Adipocyte (in vitro differentiated cells): ENCODE measurements at places on chromosomes 4 and X.

GRCh38 chrX:39320165-39320564 lies 518.9 kb downstream of the MID1IP1 start:
- DNase-seq, result no peak

- DNase-seq, result no peak
These were observed 563.1 kb upstream of the FRG1 start for GRCh38 chr4:189377569-189377968.

GRCh38 chr4:67327245-67328017 lies 217.9 kb downstream of the CENPC start:
- DNase-seq, result peak; percentile 91

DNA sequence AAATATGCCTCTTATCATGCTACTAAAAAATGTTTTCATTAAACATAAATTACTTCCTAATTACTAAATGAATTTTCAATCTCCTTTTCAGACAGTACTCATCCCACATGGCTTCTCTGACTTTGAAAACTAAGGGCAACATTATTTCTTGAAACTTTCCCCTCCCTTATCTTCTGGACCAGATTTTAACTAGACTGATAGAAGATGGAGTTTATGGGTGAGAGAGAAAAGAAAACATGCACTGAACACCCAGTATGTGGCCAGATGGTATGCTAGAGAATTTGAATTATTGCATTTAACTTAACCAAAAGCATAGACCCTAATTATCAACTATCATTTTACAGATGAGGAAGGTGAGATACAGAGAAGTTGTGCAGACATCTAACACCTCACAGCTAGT lies 16.8 kb downstream of the CNOT6L start:
- DNase-seq, result no peak

DNA sequence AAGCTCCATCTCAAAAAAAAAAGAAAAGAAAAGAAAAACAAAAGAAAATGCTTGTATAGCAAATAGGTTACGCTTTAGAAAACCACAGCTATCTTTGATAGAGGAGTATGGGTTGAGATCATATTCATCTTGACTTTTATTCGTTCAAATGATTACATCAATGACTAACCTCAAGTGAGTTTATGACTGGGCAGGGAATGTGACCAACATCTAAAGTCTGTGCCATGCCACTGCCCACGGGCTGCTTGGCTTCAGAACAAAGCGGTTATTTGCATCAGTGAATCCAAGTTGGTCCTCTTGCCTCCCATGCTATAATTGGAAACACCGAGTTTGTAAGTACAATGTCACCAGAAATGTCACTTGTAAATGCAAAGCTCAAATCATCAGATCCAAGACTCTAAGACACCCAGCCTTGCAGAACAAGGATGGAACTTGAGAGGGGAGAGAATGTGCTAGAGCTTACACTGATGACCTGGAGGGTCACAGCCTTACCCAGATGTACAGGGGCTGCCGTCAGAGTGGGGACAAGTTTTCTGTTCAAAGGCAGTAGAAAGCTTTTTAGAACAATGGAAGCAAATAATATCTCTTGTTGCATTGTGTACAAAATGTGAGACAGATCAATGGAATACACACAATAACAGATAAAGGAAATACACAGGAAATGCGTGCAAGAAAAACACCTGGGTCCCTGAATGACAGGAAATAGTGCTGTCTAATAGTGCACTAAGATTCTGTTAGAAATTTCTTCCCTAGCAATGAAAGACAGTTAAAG lies 8.4 kb upstream of the OPN1LW start:
- no peak for DNase-seq

DNA sequence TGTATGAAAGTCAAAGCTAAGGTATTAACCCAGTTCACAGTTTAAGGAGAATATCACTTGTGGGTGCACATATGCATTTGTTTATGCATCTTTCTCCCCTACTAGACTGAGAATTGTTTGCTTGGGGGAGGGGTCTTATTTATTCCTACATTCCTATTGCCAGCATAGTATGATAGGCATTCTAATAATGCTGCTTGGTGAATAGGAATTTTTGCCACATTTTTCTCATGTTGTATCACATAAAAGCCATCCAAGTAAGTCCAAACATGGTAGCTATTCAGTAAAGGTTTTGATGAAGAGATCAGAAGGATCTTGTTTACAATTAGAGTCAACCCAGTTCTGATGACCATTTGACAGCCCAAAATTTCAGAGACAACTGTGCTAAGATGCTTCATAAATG lies 48.6 kb downstream of the ASB9 start:
- DNase-seq, result no peak

DNA sequence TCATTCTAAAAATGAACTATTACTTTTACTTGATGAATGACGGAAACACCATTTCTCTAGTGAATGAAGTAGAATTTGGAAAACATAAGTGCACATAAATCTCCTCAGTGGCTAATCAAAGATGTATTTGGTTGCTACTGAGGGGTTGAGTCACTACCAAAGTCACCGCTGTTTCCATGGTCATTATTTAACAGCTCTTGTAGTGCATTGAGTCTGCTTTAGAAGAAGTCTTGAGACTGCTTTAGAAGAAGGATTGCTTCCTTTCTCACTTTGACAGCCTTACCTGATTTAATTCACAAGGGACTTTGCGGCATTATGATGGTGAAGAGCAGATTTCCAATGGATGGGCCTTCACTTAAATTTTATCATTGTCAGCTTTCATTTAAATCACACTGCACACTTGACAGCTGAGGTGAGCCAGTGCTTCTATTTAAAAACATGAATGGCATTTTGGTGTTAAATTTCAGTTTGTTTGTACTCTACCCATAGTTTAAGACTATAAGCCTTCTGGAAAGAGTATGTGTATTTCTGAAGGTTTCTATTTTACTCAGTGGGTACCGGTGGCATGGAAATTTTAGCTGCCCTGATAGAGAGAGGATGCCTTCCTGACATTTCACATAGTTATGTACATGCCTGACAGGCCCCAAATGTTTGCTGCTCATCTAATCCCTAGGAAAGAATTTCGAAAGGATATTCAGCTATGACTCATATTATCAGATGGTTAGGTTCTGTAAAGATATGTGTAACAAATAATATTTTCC lies 9.5 kb downstream of the ASB5 start:
- DNase-seq, result peak; percentile 85

DNA sequence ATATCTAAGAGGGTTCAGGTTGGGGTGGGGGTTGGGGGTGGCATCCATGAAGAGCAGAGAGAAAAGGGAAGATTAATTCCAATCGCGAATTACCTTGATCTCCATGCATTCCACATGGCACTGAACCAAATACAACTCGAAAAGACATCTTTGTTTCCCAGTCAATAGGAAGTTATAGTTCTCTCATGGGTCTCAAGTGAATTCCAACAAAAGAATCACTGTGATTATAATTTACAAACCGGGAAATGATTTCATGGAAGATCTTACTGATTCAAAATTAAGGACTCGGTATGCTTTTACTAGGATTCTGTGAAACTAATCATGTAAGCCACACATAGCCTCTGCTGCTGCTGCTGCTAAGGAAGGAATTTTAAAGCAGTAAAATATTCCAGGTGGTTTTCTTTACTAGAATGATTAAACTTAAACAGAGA lies 26.6 kb upstream of the AMELX start:
- no peak for DNase-seq

DNA sequence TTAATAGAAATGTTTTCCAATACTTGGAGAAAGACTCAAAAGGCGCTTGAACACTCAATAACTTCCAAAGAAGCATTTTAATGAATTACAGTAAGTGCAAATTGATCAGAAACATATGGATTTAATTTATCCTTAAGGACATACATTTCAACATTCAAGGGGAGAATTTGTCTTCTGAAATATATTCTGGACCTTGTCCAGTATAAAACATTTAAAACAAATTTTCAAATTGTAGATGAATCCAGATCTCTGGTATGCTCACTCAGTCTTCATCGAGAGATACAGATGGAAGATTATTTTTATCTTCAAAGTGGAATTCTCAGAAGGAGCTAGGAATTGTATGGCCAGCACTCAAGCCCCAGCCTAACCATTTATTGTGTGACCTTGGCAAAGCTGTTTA lies 310.4 kb downstream of the ZNF674 start:
- DNase-seq, result peak; percentile 42

DNA sequence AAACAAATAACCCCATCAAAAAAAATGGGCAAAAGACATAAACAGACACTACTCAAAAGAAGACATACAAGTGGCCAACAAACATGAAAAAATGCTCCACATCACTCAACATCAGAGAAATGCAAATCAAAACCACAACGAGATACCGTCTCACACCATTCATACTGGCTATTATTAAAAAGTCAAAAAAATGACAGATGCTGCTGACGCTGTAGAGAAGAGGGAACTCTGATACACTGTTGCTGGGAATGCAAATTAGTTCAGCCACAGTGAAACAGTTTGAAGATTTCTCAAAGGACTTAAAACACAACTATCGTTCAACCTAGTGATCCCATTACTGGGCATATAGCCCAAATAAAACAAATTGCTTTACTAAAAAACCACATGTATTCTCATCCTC lies 671.2 kb upstream of the FTHL17 start:
- DNase-seq, result no peak

DNA sequence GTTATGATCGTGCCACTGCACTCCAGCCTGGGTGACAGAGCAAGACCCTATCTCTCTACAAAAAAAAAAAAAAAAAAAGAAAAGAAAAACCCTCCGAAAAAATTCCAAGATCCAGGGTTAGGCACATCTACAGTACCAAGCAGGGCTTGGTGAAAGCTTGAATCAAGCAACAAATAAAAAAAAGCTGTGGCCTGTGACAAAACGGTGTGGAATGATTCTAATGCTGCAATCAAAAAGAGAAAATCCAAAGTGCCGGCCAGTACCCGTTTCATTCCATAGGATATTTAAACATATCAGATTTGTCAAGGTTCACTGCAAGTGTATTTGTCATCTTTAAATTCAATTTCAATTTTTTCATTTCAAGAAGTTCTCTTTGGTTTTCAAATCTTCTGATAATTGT lies 20.5 kb downstream of the RWDD4 start:
- peak; percentile 90 for DNase-seq

DNA sequence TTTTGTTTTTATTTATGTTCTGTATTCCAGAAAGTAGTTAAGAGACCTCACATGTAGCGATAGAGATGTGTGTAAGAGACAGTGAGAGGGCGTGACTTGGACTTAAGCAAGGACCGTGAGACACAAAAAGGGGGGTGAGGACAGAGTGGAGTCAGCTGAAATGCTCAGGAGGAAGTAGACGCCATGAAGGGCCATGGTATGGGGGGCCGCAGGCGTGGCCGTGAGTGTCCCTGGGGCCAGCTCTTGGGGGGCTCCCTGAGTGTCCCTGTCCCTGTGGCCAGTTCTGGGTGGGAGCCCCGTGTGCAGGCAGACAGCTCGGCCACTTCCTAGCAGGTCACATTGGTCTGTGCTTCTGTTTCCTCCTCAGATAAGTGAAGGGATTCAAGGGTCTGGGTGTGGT lies 23.0 kb upstream of the MSANTD1 start:
- no peak for DNase-seq
